RWPE2 (cell line): ENCODE measurements at places on chromosomes 2 and 18.
A peak's percentile ranks its signal among the peaks of the same experiment; 100 is the strongest.

DNA sequence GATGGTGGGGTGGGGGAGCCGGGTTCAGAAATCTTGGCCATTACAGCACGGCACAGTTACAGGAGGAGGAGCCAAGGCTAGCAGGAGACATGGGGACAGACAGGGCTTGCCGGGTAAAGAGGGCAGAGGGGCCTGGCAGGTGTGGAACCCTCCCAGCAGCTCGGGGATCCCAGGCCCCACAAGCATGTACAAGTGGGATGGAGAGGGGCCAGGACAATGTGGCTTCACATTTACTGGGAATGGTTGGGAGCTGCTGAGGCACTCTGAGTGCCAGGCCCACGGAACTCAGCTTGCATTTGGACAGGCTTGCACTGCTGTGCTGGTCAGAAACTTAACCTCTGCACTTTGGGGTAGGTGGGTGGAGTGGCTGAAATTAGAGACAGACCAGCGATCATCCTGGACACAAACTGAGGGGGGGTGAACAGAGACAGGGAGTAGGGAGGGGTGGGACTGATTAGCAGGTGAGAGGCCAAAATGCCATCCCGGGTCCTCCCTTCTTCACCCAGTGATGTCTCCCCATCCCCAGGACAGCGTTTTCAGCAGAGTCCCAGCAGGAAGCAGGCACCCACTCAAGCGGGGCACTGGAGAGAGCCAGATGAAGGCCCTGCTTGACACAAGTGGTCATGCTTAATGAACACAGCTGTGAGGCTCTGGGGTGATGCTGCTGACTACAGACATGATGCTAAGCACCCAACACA, 9.6 kb downstream of the PER2 start:
- no peaks in the 10 kb centered on the region for H3K4me1 ChIP-seq
- no peak for DNase-seq
- H3K27ac ChIP-seq = no peak overlapping the region
- H3K36me3 ChIP-seq = peaks cover 26% of the 10 kb centered on the region

GRCh38 chr2:234879671-234880455, 72.0 kb upstream of the SH3BP4 start:
- no peaks in the 10 kb centered on the region for H3K27me3 ChIP-seq
- H3K4me1 ChIP-seq = peaks cover 27% of the 10 kb centered on the region
- H3K27ac ChIP-seq = peak overlapping the region; percentile 57
- H3K36me3 ChIP-seq = no peaks in the 10 kb centered on the region

- H3K27me3 ChIP-seq = no peaks in the 10 kb centered on the region
- DNase-seq = no peak
- no peak overlapping the region for H3K27ac ChIP-seq
- H3K4me3 ChIP-seq = no peak overlapping the region
These were observed 2.6 kb downstream of the TRAK2 start for GRCh38 chr2:201448701-201449100.

DNA sequence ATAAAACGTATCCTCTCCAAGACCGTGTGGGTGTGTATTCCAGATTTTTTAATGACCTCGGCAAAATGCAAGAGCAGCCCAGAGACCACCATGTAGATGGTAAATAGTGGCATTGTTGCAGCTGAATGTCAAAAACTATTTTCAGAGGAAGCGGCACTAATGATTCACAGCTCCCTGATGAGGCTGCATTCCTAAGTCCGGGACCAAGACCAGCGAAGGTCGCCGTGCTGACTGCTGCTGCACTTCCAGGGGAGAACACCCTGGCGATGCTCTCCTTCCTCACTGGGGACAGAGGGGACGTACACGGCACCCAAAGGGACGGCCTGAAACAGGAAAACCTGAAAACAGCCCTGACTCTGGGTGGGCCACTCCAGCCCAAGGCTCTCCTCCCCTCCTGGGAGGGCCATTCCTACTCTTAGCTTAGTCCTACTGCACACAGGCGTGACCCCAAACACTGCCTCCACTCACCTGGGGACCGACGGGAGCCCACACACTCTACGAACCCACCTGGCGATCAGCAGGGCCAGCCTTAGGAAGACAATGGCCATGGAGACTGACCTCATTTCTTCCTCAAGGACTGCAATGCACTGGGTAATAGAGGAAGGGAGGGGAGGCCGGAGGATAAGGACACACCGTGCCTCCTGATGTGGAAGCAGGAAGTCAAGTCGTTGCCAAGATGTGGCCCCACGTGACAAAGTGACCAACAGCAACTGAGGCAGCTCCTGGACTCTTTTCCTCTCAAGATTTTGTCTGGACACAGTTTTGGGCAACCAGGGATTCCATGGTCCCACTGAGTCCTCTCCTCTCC, 82.8 kb downstream of the ZNF516 start:
- no peak overlapping the region for H3K27ac ChIP-seq
- no peaks in the 10 kb centered on the region for H3K27me3 ChIP-seq
- H3K4me3 ChIP-seq = no peak overlapping the region

GRCh38 chr2:36408198-36408703, 52.7 kb downstream of the CRIM1 start:
- no peak for DNase-seq
- H3K4me1 ChIP-seq = peaks cover 46% of the 10 kb centered on the region
- H3K4me3 ChIP-seq = no peak overlapping the region

DNA sequence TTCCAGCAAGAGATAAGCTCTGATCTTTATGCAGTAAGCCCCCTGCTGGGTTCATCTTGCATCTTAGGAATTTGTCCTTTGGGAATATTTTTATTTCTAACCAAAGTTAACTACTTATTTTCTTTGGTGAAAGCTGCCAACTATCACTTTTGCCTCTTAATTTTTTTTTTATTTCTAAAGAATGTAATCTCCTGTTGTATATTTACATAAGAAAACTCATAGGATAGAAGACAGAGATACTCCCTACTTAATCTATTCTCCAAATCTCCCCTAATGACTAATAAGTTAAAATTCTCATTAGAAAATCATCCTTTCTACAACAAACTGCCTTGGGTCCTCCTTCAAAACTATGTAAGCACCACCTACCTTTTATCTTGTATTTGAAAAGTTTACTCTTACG, 612.2 kb upstream of the SLC39A10 start:
- no peaks in the 10 kb centered on the region for H3K27me3 ChIP-seq
- H3K4me1 ChIP-seq = no peaks in the 10 kb centered on the region
- no peak overlapping the region for H3K4me3 ChIP-seq
- no peak for DNase-seq
- H3K27ac ChIP-seq = no peak overlapping the region

DNA sequence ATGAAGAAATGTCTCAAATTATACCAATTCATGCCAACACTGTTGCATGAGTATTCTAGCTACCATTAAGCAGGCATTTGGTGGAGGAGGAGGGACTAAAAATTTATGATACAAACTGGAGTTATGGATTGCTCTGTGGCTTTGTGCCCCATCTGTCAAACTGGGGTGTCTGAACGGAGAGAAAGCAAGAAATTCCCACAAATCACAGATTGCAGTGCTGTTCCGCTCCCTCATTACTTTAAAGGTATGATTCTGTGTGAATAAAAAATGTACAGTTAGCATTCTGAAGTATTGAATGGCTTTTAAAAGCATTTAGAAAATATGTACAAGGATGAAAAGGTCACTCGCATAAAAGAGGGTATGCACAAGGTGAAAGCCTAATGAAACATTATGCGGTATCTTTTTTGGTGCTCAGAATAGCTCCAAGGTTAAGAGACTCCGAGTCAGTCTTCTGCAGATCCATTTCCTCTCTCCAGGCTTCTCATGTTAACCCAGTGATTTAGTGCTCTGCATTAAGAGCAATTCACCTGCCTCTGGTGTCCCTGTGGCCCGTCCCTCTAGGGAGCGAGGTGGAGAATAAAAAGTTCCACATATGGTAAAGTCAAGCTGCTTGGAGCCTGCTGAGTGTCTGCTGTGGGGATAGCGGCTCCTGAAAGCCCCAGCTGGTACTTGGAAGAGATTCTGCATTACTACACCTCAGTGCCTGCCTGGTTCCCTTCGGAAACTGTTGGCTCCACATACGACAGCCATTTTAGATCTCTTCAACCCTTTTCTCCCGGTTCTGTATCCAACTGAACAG, 184.2 kb downstream of the ZNF521 start:
- H3K27ac ChIP-seq = no peak overlapping the region
- no peaks in the 10 kb centered on the region for H3K36me3 ChIP-seq
- no peaks in the 10 kb centered on the region for H3K27me3 ChIP-seq
